ENCODE measurements at places on chromosomes 6 and 20. TPM values are rescaled to one million over a fixed set of nuclear protein-coding genes. Genes with fewer than 3 reads are reported as not detected.

GRCh38 chr6:36277946-36278470 is 8.1 kb downstream of the PNPLA1 start:
- DNase-seq: no peak

DNA sequence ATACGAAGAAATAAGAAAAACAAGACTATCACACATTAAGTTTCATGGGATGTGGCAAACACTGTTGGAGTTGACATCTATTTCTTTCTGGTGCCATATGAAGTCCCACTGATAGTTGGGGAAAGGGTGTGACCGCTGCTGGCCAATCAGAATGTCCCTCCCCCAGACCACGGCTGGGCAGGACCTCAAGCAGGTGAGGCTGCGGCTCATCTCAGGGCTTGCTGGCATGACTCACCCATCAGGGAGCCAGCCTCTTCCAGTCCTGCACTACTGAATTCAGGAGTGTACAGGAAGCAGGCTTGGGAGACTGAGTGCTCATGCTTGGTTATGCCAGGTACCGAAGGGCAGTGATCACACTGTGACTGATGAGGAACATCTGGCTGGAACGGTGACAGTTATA is 18.9 kb downstream of the PREP start:
- peak; percentile 41 for DNase-seq

DNA sequence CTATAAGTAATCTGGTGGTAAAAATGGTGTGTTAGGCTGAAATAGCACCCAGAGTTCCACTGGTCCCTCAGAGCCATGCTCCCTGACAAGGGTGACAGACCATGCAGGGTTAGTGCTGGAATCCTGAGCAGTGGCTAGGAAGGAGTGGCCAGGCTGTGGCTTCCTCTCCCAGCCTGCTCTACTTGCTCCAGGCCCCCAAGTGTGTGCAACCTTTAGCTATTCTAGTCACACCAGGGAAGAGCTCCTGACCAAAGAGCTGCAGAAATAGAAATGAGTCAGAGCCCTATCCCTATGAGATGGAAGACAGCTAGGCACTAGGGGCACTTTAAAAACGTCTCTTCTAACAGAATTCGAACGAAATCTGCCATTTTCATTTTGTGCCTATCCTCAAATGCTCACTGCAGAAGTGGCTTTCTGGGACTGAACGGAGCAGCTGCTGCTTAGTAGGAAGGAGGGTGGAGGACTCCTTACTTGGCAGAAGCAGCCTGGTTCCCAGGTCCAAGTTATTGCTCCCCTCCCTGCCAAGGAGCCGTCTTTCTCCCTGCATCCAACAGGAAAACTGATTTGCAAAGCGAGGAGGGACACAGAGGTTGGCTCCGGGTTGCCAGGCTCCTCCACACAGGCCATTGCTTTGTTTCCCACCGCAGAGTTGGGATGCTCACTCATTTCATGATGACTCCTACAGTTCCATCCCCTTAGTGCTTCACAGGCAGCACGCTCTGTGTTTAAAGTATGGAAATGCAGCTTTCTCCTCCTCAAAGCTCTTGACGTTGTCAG is 754.5 kb downstream of the C6orf118 start:
- DNase-seq: no peak

DNA sequence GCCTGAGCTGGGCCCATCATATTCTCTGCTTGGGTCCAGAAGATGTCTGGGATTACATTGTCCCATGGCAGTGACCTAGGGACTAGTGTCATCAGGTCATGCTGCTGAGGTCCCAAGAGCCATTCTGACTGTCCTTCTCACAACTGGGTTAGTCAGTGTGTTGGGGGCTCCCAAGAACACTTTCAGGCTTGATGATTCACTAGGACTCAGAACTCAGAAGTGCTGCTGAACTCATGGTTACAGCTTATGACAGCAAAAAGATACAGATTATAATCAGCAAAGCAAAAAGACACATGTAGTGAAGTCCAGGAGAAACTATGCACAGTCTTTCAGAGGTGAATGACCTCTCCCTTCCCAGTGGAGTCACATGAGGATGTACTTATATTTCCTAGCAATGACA is 107.8 kb downstream of the SYNE1 start:
- no peak for DNase-seq

DNA sequence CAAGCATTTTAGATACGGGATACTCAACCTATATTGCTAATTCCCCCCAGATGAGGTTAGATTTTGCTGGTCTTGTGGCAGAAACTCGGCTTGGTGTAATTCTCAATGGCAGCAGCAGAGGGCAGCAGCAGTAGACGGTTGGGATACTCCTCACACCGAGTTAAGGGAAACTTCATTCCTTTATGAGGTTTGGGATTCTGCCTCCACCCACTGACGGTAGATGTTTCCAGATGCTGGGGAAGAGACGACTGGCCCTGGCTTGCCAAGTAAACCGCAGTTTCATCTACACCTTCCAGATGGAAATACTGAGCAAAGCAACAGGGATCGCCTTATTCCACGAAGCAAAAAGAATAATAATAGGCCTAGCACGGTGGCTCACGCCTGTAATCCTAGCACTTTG is 8.2 kb upstream of the TBC1D7 start:
- peak; percentile 71 for DNase-seq

DNA sequence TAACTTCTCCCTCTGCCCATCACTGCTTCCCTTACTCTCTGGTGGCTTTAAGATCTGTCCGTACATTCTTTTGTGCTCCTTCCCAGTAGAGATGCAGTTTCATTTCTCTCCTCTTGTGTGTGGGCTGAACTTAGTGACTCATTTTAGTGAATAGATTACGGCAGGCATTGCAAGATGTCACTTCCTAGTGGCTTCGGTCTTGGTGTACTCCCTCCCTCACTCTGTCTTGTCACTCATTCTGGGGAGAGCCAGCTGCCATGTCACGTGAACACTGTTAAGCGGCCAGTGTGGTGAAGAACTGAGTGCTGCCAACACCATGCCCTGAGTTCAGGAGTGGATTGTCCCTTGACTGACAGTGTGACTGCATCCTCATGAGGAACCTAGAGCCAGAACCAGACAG is 115.9 kb downstream of the OTOR start:
- no peak for DNase-seq

GRCh38 chr6:105795913-105796517 is 290.1 kb upstream of the PRDM1 start:
- DNase-seq: peak; percentile 67

GRCh38 chr6:68760941-68761676 is 126.0 kb downstream of the ADGRB3 start:
- DNase-seq: no peak

DNA sequence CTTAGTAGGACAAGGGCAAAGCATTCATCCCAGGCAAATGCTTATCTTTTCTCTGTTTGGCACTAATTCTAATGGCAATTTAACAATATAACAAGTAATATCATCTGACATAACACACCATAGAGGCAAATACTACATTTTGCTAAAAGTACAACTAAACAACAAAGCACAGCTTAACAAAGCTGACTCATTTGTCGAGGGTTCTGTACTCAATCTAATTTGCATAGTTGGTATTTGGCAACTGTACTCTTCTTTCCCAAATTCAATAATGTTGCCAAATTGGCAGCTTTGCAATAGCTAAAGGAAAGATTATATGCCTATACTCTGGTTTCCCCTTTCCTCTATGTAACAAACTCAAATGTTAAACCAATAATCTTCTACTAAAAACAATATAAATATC is 461.0 kb downstream of the PKHD1 start:
- no peak for DNase-seq

GRCh38 chr6:18142591-18142861 is 12.4 kb downstream of the TPMT start:
- no peak for DNase-seq

GRCh38 chr6:20875369-20875963 is 341.2 kb downstream of the CDKAL1 start:
- DNase-seq: peak; percentile 41

DNA sequence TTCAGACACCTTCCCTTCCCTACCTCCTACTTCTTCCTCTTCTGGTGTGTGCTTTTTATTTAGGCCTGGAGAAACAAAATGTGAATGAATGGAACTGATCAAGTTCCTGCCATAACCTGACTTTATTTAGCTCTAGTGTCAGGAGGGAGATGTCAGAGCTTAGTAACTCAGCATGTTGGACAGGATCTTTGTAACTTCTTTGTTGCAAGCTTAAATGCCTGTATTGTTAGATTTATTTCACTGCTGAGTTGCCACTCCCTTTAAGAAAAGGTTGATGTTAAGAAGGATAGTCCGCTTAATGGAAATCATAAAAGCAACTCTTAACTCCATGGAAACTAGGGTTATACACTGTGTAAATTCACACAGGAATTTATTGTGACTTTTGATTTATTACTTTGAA is 2.2 kb downstream of the FAM120B start:
- DNase-seq: no peak

GRCh38 chr6:97129106-97129505 is 153.9 kb downstream of the MMS22L start:
- no peak for DNase-seq

GRCh38 chr6:52392944-52393343 is 27.2 kb upstream of the EFHC1 start:
- peak; percentile 26 for DNase-seq

DNA sequence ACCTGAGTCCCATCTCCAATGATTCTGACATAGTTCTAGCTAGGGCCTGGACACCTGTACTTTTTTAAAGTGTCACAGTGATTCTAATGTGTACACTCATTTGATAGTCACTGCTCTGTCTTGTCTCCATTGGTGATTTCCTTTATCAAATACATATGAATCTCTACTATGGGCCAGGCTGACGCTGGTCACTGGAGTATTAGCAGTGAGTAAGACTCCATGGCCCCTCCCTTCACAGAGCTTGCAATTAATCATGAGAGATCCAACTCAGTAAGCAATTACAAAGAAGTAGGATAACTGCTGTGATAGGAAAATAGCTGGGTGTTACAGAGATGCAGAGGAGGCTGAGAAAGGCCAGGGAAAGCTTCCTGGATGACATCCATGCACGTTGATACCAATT is 19.3 kb upstream of the SASH1 start:
- DNase-seq: peak; percentile 83

DNA sequence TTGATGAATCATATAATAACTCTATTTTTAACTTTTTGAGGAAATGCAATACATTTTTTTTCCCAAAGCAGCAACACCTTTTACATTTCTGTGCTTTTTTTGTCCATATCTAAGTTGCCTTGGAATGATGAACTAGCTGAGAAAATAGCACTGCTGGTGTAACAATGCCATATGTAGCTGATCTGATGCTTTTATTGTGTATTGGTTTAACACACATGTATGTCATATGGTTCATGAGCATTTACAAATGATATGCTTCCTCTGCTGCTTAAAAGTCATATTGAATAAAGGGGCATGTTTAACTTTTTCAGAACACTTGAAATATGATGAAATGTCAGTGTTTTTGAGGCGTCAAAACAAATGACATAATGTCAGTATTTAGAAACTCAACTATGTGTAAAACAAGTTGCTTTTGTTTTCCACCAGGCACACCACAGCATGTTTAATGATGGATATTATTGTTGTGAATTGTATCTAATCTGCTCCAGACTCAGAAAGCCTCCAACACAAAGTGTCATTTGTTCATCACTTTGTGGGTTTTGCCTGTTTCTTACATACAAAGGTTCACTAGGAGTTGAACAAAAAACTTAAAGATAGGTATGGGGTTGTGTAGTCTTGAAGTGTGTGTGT is 775.8 kb upstream of the FLRT3 start:
- no peak for DNase-seq

GRCh38 chr6:31354864-31355582 is 2.0 kb downstream of the HLA-B start:
- DNase-seq: no peak

DNA sequence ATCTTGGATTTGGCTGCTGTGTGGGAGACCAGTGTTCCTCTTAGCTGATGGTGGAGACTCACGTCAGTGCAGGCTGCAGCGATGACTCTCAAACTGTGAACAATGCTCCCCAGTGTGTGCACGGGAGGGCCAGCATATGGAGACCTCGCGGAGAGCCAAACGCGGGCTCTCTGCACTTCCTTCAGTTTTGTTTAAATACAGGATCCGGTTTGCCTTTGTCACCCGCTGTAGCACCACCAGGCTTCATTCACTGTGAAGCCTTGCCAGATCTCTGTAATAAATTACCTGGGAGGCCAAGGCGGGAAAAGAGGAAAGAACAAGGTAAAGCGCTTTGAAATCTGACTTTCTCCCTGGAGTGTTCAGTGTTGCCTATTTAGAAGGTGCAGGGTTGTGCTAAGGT is 30.7 kb upstream of the TMEM14A start:
- DNase-seq: no peak

- no peak for DNase-seq
Observed at GRCh38 chr20:39225536-39225935, 263.4 kb downstream of the DHX35 start.

- DNase-seq: no peak
Observed at GRCh38 chr20:46695892-46696291, 6.6 kb upstream of the TP53RK start.

DNA sequence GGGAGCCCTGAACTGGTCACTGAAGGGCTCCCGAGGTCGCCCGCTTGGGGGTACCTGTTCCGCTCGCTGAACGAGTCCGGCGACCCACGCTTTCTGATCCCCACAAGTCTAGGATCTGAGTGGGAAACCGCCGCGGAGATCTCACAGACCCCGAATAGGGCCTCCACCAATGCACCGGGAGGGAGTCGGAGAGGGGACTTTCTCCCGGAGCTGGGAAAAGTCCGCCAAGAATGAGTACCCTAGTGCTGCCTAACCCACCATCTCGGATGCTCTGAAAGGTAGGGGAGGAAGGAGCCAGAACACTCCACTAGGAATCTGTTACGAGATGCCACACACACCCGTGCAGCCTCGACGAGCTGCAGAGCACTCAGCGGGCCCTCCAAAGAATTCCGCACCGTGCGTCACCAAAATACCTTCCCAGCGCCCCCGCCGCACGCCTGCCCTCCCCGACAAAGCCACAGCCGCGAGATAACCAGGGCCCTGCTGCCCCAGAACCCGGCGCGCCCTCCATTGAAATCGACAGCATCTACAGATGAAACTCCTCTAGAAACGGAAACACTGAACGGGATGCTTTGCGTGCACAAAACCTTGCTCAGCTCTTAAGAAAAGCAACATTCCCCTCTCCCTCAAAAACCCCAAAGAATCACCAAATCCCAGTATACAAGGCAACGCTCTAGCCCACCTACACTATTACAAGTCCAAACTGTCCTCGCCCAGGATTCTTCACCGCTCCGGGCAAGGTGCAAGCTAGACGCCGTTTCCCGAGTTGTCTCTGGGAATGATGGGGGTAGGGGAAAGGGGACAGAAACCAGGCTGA is 686 bp downstream of the COL12A1 start:
- DNase-seq: no peak

DNA sequence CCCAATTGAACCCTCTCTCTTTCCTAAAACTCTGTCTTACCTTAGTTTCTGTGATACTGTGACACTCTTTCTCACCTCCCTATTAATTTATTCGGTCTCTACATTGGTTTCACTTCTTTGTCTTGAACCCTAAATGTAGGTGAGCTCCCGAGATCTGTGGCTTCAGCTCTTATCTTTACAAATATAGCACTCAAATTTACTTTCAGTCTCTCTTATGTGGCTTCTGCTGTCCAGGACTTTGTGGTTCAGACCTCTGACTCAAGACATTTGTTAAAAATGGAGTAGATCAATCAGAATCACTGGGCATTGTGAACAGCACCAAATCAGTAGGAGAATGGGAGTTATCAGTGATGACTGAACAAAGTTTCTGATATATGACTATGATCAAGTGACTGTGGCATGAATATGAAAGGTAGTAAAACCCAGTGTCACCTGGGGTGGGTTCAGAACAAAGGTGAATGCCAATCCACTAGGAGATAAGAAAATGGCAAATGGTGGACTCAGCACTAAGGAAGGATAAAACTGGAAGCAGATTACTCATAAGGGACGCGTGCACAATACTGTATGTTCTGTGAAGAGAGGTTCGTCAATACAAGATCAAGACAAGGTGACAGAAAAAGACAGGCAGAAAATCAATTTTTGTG is 27.2 kb downstream of the IL17F start:
- no peak for DNase-seq

The ADGRF4 gene
- 0.10 TPM for total RNA-seq

The GLP1R gene
- not detected for total RNA-seq

The ZC3H12D gene
- 0.15 TPM for total RNA-seq
